ENCODE measurements at places on chromosomes 16 and 17.

GRCh38 chr16:8172551-8172950 lies 417.8 kb downstream of the TMEM114 start:
- no peak for DNase-seq

DNA sequence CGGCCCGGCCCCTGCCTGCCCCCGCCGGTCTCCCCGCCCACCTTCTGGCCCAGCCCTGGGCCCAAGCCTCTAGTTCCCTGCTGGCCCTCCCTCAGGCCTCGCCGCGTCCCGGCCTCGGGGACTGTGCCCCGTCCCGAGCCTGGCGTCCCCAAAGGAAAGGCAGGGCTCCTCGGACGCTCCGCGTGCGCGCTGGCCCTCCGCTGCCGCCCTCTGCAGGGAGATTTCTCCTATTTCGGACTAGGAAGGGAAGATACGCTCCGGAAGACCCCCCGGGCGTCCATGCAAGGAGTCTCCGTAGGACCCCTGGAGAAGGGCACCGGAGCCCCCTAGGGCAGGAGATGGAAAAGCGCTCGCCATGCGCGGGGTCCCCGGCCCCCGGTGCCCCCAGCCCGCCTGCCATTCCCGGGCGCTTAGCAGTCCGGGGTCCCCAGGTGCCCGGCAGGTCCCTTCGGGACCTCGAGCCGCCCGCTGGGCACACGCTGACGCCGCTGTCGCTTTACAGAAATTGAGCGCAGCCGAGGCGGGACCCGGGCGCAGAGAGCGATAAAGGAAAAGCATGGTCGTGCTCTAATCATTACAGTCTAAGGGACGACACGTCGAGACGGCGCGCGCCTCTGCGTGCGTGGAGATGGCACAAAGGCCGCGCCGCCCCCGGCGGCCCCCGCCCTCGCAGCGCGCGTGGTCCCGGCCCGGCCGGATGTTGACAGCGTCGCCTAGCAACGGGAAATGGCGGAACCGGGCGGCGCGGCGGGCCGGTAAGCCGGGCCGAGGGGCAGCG lies at the start of gene CCDC40:
Gene CCDC40, plus strand, starts transcription at position 706 of the 778 bp plus-strand sequence. Its CDS starts 21 bp downstream, at position 727.
- DNase-seq, result peak; percentile 79

GRCh38 chr17:78291944-78292910 lies 60.8 kb downstream of the TMEM235 start:
- DNase-seq, result no peak

DNA sequence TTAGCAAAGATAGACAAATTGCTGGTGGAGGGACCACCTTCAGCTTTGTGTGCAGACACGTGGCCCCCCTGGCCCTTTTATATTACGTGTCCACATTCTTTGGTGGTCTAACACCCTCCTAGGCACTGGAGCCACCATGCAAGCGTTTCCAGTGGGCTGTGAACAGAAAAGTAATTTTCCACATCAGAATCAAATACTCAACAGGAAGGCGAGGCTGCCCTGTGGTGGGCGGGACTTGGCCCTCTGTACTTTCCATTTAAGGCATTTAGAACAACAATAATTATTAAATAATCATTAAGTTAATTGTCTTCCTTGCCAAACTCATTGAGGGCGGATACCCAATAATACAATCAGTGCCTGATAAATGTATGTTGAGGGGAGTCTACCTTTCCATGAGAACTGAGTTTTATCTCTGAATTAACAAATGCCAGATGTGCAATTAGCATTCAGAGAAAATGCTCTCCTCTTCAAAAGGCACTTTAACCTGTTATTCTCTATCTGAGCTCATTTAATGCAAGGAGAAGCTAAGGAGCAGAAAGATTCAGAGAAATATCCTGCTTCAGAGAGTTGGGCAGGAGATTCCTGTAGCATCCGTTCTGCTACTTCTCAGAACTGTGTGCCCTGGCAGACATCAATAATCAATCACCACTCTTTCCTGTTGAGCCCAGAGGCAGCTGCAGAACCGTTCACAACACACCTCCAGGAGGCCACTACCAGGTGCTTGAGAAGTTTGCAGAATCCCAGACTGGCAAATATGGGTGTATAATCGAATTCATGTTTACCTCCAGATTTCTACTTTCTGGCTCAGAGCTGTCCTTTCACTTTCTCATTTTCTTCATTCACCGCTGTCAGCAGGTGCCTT lies 109.4 kb downstream of the CMIP start:
- no peak for DNase-seq

DNA sequence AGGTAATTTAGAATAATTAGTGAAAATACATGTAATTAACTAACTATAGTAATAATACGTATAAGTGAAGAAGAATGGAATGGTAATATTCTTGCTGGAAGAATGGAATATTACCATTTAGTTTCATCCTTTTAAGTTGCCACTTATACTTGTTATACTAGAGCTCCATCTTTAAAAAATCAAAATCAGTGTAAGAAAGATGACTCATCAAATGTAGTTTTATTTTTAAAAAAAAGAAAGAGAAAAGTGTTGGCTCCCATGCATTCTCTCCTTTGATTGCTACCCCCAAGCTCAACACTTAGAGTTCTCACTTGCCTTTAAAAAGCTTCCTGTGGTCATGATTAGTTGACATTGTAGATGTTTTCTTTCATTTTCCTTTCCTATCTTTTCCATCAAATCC lies 82.4 kb upstream of the KIF2B start:
- DNase-seq, result no peak

- no peak for DNase-seq
These were observed 65.9 kb upstream of the CDH13 start for GRCh38 chr16:82560805-82561325.

DNA sequence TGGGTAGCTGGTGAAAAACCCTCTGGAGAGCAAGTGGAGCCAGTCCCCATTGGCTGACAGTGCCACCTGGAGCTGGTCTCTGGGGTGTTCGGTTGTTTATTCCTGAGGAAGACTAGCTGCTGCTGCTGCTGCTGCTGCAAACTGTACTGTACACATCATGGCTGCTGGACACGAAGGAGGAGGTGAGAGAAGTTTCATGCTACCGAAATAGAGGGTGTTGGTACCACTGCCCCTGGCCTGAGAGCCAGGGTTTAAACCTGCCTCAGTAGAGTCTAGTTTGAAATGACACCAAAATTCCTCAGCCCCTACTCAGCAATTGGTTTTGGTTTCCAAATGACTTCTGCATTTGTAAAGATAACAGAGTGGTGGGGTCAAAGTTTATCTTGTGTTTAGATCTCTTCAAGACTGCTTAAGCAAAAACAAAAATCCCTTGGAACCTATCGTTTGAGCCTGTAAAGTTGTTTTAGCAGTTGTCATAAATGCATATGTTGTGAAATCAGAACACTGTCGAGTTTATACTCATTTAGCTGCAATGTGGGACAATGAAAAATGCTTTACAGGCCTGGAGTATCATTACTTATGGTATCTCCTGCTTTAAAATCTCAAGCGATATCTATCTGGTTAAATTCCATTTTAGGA lies 40.8 kb downstream of the CYB5B start:
- peak; percentile 90 for DNase-seq

DNA sequence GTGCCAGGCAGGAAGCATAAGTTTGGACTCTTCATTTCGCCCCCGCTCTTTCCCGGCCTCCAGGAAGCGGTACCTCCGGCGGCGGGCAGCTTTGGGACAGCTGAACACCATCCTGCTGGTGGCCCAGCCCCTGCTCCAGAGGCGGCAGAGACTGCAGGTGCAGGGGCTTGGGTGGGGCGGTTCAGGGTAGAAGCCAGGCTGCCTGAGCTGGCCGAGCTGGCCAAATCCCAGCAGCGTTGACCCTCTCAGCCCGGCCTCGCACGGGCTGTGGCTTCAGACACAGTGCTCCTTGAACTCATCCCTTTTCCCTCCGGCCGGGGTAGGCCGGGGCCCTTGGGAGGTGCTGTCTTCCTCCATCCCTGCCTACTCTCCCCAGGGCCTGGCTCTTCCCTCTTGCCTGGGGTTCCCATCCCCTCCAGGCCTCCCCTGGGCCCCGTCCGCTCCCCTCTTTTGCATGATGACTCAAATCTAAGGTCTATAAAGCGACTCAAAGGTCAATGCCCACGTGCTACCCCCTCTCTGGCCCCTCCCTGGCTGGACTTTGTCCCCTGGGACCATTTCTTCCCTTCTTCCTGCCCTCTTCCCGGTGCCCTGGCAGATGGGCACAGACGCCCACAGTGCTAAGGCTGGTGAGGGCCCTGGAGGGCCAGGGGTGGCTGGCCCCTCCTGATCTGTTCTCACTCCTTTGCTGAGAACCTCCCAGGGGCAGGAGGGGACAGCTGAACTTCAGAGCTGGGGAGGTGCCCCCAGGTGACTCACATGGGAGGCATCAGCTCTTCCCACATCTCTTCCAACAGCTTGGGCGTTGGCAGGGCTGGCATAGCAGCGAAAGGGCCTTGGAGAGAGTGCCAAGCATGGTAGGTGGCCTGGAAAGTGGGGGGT lies 22.7 kb downstream of the MYO15B start:
- DNase-seq, result no peak

DNA sequence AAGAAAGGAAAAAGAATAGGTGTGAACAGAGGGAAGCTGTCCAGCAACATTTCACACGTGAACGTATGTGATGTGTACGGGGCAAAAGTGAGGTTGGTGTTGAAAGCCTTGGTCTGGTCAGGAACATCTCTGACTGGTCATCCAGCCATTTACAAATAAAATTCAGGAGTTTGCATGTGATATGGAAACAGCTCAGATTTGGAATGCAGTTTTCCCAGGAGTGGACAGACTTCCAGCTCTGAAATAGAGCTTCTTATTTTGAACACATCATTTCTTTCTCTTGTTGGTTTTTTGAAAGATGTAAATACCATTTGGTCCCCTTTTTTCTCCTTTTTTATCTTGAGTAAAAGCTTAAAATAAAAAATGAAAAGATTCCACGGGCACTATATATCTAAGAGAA lies 566.2 kb upstream of the ZFHX3 start:
- DNase-seq, result no peak

DNA sequence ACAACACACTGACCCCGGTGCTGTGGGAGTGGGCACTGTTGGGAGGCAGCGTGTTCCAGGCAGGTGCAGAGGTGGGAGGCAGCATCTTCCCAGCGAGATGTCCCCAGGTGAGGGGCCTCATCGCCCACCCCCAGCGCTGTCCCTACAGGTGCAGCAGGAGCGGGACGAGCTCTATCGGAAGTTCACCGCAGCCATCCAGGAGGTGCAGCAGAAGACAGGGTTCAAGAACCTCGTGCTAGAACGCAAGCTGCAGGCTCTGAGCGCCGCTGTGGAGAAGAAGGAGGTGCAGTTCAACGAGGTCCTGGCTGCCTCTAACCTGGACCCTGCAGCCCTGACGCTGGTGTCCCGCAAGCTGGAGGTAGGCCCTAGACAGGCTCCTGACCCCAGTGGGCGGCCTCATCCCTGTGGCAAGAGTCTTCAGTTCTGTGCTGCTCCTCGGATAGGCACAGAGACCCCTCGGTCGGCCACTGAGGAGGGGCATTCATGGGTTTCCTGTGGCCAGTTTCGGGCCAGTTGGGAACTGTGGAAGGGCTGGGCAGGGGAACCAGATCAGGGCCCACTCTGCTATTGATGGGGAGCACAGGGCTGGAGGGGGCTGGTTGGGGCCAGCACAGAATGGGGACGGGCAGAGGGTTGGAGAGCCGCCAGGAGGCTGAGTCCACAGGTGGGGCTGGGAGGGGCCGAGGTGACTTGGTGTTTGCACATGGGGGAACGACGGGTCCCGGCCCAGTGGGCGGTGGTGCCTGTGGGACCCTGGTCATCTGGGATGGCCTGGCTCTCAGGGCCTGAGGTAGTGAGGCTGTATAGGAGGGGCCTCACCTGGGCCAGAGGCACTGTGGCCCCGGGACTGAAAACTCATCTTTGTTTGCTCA lies 21.1 kb upstream of the DBNDD1 start:
- no peak for DNase-seq

DNA sequence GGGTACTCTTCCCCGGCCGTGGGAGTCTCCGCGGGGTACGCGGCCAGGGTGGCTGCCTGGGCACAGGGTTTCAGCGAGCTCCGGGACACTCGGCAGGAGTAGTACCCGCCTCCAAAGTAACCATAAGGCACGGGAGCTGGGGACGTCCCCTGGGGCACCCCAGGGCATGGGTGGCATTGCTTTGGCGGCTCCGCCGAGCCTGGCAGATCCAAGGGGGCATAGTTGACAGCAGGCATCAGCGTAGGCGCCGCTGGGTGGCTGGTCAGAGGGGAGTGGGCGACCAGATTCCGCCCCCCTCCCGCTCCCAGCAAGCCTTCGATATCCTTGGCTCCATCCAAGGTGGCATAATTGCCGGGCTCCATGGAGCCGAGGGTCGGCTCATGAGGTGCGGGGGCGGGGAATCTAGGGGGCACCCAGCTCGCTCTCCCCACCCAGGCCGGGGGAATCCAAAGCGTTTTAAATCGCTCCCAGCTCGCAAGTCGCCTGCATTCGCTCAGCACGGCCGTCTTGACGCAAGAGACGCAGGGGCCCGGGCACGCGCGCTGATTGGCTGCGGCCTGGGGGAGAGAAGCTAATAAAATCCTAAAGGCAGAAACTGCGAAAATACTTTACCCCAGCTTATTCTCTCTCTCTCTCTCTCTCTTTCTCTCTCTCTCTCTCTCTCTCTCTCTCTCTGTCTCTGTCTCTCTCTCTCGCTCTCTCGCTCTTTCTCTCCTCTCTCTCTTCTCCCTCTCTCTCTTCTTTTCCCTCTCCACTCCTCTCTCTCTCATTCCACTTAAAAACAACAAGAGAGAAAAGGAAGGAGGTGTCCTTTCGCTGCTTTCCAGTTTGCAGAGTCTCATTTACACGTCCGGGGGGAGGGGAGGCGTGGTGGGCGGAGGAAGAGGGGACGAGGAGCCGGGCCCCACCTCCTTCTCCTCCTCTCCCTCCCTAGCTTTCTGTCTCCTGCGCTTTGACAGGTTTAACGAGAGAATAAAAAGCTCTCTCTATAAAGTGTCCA lies at the start of gene HOXB13:
Gene HOXB13, minus strand, starts transcription at position 519 of the 1,000 bp plus-strand sequence. Its CDS starts 157 bp downstream, at position 362.
- DNase-seq, result peak; percentile 64

DNA sequence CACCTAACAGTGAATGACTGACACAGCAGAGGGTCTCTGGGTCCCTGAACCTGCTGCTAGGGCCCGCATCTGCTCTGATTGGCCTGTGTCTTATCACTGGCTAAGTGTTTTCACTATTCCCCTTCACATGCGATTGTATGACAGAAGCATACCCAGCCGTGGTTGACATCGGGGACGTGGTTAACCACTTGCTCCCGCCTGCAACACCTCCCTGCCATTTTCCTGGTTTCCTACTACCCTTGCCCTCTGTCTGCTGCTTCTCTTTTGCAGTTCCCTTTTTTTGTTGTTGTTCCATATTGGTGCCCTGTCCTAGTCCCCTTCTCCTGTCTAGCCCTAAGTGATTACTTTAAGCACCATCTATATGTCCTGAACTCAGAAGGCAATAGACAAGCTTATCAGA lies 177.0 kb downstream of the RGS9 start:
- DNase-seq, result no peak

GRCh38 chr17:64515829-64516228 lies 9.1 kb downstream of the CEP95 start:
- DNase-seq, result no peak

- no peak for DNase-seq
These were observed 339.0 kb downstream of the SNX29 start for GRCh38 chr16:12315330-12316136.

DNA sequence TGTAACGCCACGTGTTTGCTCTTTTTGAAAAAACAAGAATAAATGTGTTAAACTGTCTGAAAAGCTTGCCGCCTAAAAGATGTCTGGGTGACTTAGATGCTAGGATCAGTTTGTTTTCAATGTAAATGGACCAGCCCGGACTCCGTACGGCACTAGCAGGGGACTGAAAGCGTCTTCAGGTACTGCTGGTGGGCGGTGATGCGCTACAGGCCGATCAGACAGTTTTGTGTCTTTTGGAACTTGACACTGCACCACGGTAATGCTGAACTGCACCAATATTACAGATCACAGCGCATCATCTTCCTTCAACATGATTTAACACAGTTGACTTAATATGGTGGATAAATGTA lies 727 bp upstream of the MBTPS1 start:
- DNase-seq, result no peak

Data from EL (cell line).